Right ventricle myocardium superior (tissue), 1 donor: ENCODE measurements at places on chromosomes 16 and 17. TPM values are rescaled to one million over a fixed set of nuclear protein-coding genes. Genes with fewer than 3 reads are reported as not detected.

DNA sequence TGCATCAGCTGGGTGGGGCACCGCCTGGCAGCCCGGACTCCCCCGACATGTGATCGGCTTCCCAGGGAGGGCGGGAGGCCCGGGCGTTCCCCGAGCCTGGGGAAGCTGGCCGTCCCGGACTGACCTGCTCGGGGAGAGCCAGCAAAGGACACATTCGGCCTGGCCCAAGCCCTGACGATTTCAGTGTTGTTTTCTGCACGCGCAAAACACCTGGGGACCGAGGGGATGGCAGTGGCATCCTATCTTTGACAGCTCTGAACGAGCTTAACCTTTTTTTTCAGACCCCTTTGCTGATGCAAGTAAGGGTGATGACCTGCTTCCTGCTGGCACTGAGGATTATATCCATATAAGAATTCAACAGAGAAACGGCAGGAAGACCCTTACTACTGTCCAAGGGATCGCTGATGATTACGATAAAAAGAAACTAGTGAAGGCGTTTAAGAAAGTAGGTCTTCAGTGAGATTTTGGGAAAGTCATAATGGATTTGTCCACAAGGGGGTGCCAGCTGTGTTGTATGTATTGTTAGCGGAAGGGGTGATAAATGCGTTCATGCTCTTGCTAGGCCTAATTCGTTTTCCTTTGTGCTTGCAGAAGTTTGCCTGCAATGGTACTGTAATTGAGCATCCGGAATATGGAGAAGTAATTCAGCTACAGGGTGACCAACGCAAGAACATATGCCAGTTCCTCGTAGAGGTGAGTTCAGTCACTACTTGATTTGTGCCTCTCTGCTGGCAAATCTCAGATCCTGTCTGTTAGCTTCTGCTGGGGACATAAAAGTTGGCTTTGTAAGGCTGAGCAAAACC lies 1.0 kb downstream of the EIF1 start:
- no peak for DNase-seq

GRCh38 chr17:50102164-50102991 lies 7.2 kb downstream of the PDK2 start:
- DNase-seq: peak; percentile 91

- no peak for DNase-seq
Measured at GRCh38 chr17:48601539-48602425, 3.0 kb downstream of the HOXB6 start.

DNA sequence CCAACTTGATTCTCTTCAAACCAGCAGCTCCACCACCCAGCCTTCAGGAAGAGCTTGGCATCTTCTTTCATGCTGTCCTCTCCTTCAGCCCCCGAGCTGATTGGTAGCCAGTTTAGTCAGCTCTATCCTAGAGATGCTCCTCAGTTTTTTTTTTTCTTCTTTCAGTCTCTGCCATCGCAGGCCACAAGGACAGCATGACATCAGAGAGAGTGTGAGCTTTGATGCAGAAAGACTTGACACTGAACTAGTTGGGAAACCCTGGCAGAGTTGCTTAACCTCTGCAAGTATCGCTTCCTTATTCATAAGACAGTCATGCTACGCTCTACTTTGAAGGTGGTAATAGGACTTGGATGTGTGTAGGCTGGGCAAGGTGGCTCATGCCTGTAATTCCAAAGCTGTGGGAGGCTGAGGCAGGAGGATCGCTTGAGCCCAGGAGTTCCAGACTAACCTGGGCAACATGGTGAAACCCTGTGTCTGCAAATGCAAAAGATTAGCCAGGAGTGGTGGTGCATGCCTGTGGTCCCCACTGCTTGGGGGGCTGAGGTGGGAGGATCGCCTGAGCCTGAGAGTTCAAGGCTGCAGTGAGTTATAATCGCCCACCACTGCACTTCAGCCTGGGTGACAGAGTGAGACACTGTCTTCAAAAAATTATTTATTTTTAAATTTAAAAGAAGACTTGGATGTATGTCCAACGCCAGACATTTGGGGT lies 2.6 kb downstream of the CD300LB start:
- DNase-seq: no peak

C16orf96 gene
- 0.11 TPM for total RNA-seq
